ENCODE measurements at places on chromosomes 1 and 21.

GRCh38 chr1:156319664-156320063, 18.4 kb downstream of the CCT3 start:
- DNase-seq, result no peak

DNA sequence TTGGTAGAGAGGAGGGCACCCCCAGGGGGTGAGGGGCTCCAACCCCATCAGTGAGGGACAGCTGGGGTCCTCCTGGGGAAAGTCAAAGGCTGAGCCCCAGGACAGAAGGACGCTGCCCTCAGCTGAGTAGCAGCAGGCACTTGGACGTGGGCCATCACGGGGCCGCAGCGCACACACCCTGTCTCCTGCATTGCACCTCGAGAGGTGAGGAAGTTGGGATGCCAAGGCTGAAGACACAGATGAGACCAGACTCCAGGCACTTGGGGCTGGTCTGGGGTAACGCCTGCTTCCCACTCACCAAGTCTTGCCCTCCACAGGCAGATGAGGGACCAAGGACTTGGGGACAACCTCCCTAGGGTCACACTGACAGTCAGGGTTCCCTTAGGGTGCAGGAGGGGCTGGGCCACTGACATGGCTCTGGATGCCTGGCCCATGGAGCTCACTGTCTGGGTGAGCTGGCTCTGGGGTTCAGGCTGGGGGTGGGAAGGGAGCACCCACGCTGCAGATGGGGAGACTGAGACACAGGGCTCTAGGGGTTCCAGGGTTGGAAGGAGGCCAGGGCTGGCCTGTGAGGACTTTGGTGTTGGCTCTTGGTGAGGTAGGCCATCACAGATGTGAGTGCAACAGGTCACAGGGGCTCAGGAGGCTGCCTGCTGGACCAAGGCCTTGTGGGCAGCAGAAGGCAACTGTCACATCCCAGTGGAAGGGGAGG, 16.6 kb upstream of the ZNF678 start:
- no peak for DNase-seq

DNA sequence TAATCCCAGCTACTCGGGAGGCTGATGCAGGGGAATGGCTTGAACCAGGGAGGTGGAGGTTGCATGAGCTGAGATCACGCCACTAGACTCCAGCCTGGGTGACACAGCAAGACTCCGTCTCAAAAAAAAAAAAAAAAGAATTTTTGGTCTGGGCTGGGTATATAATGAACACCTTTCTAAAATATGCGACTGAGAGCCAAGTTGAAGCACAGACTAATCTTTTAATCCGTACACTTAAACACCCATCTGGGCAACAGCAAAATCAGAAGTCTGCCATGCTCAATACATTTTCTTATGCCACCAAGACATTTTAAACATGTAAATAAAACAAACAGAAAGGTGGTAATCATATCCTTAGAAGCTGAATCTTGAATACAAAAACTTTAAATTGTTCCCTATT, 31.6 kb upstream of the ABCB10 start:
- DNase-seq, result no peak

GRCh38 chr1:167627865-167628641, 2.0 kb upstream of the RCSD1 start:
- DNase-seq, result no peak

DNA sequence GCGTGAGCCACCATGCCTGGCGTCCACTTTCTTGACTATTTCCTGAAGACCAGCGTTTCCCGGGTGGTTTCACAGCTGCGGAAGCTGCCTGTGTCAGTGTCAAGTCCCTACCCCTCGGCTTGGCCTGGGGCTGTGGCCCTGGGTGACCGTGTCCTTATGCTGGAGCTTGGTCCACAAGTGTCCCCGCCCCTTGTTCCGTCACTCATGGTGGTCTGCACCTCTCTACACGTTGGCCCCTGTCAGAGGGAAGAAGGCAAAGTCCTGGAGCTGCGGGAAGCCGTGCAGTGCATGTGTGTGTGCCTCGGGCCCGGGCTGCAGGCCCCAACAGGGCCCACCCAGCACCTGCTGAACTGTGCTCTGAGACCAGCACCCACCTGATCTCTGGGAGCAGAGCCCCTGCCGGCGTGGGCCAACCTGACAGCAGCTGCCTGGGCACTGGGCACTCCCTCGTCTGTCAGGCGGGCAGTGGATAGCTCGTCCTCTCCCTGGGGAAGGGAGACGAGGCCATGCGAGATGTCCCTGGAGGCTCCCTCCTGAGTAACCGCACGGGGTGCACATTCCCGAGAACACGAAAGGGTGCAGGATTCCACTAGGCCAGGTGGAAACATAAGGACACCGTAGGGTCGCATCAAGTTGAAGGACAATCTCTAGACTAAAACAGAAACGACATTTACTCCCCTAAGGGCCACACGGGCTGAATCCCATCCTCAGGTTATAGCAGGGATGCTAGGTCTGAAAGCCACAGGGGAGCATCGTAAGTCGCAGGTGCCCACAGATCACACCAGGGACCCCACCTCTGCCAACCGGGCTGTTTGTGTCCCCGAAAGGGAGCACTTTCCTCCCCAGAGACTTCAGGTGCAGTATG, 2.4 kb upstream of the C1orf159 start:
- no peak for DNase-seq

DNA sequence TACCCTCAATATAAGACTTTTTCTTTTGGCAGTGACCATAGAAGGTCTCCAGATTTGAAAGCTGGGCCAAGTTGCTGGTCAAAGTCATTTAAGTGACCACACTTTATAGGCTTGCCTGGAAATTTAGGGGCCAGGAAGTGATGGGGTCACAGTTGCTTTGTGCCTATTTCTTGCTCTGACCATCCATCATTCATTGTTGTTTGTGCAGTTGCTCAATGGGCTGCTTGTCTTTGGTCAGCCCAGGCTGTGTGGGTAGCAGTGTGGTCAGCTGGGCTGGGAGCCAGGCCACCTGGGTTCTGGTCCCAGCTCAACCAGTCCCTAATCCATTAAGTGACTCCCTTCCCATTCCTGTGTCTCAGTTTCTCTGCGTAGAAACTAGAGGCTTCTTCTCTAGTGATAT, 2.1 kb upstream of the OTUD7B start:
- DNase-seq, result no peak

GRCh38 chr1:11334261-11334804, 61.3 kb downstream of the UBIAD1 start:
- no peak for DNase-seq

DNA sequence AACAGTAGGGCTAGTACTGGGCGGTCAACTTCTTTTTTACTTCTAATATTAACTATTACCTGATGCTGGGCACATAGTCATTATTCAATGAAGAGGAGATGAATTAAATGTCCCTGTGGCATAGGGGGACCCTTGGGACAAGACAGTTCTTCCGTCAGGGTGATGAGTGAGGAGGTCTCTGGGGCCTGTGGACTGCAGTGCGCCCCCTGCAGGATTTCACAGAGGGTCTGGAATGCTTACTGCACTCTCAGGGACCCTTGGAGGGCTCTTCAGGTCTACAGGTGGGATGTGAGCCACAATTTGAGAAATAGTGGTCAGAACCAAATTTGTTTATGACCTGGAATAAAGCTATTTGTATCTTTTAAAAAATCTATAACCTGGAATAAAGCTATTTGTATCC, 149.4 kb downstream of the FAM78B start:
- DNase-seq, result no peak

DNA sequence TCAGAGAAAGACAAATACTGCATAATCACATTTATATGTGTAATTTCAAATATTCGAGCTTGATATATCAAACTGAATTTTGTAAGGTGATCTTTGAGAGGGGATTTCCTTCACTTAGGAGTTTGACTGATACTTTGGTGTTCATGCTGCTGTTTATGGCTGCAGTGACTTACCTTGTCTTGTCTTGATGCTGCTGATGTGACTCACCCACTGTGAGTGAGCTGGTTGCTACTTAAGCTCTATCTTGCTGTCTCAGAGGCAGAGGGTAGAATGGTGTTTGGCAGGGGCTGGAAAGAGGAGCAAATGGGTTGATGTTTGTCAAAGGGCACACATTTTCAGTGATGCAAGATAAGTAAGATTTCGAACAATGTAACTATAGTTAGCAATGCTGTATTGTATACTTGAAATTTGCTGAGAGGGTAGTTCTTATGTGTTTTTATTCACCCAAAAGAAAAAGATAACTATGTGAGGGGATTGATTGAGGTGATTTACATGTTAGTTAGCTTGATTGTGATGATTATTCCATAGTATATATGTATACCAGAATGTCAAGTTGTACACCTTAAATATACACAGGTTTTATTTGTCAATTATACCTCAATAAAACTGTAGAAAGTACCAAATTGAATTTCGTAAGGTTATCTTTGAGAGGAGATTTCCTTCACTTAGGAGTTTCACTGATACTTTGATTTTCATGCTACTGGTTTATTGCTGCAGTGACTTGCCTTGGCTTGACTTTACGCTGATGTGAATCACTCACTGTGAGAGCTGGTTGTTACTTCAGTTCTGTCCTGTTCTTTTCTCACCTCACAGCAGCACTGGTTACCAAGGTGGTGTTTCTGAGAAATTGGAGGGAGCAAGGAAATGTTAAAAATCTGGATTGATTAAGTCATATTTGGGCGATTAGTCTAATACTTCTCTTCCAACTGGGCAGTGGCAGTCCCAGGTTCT, 94.5 kb upstream of the SLC5A9 start:
- DNase-seq, result no peak

- DNase-seq, result peak; percentile 31
Measured at GRCh38 chr21:32520875-32521735, 64.2 kb downstream of the TCP10L start.

GRCh38 chr1:222105393-222105737, 363.5 kb upstream of the DUSP10 start:
- DNase-seq, result no peak

- DNase-seq, result no peak
Measured at GRCh38 chr1:31976401-31976800, 37.3 kb upstream of the KHDRBS1 start.

DNA sequence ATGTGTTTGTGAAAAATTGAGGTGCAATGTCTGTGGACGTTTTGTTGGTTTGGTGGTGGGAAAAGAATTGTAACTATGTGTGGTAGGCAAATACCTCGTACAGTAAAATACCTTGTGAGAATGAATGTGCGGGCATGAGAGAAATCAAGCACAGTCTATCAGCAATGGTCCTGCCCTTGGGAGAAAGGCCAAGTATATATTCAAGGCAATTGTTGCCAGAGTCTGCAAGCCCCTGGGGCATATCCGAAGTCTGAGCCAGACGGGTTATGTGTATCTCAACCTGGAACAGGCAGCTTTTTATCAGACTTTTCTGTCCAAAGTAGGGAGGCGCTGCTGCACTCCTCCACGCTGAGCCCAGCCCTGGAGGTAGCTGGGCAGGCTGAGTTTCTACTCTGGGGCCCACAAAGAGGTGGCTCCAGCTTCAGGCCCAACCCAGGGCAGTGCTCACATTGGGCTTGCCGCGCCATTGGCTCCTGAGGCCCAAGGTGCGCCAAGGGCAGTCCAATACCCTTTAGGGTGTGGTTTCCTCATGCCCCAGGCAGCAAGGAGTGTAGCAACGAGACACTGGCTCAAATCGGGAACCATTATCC, 9.4 kb upstream of the GNL2 start:
- no peak for DNase-seq

- DNase-seq, result peak; percentile 30
Measured at GRCh38 chr1:48873944-48874343, 97.3 kb upstream of the BEND5 start.
